ENCODE measurements at places on chromosomes 1 and 21.

DNA sequence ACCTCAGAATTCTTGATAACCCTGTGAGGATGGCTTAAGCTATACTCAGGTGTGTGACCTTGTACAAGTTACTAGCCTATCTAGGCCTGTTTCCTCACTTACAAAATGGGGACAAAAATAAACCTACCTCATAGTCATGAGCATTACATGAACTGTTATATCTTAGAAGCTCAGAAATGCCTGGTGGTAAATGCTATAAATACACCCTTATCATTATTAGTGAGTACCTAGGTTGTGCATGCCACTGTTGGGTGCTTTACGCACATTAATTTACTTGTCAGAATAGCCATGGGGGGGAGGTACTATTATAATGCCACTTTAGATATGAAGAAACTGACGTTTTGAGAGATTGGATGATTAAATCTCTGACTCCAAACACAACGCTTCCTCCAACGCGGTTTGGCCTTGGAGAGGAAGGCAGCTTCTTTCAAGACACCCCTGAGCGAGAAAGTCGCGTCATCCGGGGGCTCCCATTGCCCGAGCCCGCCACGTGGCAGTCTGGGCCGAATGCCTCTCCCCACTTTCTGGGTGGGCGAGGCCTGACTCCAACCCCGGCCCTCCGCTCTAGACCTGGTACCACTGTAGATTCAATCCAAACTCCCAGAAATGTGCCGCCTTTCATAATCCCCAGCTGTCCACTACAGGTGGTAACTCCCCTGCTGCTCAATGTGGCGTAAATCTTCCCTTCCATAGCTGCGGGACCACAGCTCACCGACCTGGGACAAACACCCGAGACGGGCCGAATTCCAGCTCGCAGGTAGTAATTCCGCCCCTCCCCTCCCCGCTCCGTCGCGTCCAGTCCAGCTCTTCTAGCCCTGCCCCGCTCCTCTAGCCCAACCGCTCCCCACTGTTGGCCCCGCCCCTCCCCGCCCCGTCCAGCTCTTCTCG lies 771 bp upstream of the RAD54L start:
- peak; percentile 38 for DNase-seq

- no peak for DNase-seq
Measured at GRCh38 chr1:10588640-10589039, 113.9 kb downstream of the PEX14 start.

DNA sequence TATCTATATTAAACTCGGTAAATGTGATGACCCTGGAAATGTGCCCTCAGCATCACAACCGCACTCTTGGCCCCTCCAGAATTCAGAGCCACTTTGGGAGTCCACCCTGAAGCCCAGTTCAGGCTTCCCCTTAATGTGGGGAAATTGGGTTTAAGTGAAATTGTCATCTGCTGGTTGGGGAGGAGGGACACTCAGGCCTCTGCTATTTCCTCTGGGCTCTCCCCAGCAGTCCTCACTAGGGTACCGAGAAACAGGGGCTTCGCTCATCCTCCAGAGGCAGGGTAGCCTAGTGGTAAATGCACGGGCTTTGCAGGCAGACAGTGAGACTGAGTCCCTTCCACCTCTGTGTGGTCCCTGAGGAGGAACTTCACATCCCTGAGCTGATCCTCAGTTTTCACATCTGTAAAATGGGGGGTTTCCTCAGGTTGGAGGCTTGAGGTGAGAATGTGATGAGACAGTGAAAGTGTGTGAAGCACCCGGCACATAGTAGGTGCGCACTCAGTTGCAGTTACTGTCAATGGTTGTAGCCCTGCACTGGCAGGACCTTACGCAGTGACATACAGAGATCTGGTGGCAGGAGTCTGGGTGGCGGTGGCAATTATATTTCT lies 14.6 kb upstream of the WNT4 start:
- no peak for DNase-seq

- DNase-seq, result no peak
Measured at GRCh38 chr1:53982034-53982762, 35.8 kb downstream of the LDLRAD1 start.

GRCh38 chr1:94063379-94063778 lies 57.6 kb downstream of the ABCA4 start:
- DNase-seq, result no peak

GRCh38 chr1:112778137-112778536 lies 63.0 kb upstream of the PPM1J start:
- DNase-seq, result no peak

GRCh38 chr1:13728091-13728715 lies 28.2 kb downstream of the PRDM2 start:
- DNase-seq, result no peak

DNA sequence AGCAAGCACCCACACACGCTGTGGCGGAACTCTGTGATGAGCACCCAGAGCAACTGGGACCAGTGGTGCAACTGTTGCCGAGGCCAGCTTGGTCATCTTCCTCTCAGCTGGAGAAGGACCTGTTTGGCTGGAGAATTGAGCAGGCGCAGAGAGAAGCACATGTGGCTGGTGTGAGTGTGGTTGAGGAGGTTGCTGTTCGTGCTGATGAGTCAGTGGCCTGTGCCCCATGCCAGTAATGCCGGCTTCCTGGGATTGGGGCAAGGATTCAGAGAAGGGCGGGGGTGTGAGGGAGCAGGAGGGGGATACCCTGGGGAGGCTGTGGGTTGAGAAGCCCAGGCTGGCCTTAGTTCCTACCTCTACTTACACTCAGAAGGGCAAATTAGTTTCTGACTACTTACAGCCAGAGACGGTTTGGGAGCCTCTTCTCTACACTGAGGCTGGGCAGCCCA lies 57.5 kb upstream of the EPS8L3 start:
- no peak for DNase-seq

GRCh38 chr1:217135569-217135915 lies 412.3 kb upstream of the ESRRG start:
- DNase-seq, result no peak

DNA sequence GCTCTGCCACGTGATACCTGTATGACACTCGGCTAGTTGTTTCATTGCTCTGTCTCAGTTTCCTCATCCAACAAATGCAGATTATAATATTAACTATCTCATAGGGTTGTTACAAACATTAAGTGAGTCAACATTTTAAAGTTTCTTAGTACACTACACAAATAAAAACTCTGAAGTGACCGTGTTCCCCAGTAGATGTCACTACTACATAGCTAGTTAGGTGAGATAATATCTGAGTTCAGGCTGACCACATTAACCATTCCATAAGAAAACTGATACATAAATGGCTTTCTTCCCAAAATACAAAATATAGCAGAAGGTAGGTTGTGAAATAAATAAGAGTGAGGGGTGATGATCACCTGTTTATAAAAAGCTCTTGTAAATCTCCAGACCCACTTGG lies 214.1 kb downstream of the NUF2 start:
- DNase-seq, result no peak

DNA sequence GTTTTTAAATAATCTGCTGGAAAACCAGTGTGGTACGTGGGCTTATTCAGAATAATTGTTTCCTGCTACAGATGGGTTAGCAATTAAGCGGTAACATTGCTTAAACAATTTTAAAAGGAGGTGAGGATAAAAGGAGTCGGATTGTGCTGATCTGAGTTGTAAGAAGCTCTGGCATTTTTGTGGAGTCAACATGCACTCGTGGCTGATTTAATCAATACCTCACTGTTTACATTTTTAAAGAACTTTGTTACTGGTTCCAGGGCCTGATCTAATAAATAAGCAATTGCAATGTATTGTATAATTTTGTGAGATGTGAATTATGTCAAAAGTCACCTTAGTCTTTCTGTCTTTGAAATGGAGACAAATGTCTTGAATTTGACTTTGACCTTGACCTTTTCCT lies 474.0 kb downstream of the SETD4 start:
- no peak for DNase-seq

GRCh38 chr1:21693732-21694131 lies 24.6 kb upstream of the RAP1GAP start:
- DNase-seq, result no peak

- no peak for DNase-seq
Measured at GRCh38 chr1:198902655-198903054, 263.8 kb downstream of the PTPRC start.

GRCh38 chr1:234874291-234875288 lies 254.0 kb downstream of the TOMM20 start:
- DNase-seq, result no peak

- no peak for DNase-seq
Measured at GRCh38 chr1:155226910-155227260, 18.4 kb downstream of the MTX1 start.

GRCh38 chr1:208241512-208241911 lies 2.7 kb downstream of the PLXNA2 start:
- no peak for DNase-seq

GRCh38 chr1:157431751-157432150 lies 120.6 kb downstream of the FCRL5 start:
- no peak for DNase-seq
